NCI-H345 (cell line): ENCODE measurements at places on chromosomes 13 and 19.

DNA sequence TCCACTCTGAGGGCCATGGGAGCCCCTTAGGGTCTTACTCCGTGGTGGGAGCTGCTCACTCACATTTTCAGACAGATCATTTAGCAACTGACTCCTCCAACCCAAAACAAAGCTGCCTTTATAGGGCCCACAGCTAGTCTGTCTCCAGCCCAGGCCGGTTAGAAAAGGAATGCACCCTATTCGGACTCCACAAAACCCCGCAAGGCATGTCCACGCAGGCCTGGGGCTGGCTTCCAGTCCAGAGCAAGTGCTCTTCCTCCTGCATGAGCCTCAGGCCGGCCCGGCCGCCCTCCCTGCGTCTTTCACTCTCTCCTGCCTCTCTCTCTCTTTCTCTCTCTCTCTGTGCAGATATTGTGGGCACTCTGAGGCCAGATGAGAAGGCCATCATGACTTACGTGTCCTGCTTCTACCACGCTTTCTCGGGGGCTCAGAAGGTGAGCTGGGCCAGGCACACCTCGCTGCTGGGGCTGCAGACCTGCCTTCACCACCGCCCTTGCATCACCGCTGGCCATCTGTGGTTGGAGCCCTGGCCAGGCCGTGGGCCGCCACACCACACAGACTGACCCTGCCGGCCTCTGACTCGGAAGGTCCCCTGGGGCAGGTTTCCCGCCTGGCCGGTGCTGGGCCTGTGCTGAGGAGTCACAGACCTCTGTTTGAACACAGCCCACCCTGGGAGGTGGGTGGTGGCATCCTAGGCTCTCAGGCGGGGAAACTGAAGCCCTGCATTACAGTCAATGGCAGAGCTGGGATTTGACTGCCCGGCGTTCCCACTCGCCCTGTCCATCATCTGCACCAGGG lies 33.1 kb downstream of the CAPN12 start:
- DNase-seq, result no peak

DNA sequence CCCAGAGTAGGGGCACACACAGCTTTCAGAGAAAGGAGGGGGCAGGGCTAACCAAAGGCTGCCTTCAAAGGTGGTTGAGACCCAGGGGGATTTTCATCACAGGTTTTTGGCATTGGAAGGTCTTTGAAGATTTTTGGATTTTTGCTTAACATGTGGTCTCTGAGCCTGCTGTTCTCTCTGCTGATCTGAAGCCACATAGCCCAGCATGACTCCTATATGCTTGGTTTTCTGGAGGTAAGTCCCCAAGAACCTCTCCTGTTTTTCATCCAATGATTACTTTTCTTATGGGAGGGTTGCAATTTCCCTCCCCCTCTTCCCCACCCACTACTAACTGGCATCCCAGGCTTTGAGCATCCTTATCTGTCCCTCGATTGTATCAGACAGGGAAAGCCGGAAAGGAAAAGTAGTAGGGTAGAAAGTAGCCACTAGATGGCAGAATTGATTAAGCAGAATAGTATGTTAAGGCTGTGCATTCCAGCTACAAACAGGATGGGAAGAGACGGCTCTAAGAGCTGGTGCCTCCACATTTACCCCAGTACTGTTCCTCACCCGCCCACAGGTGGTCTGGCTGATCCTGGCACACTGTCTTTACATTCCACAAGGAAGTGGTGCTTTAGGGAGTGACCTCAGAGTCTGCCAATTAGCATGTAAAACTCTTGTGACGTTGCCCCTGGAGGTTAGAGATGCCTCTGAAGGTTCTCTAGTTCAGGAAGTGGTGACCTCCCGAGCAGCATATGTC lies 218.9 kb upstream of the EDNRB start:
- DNase-seq, result peak; percentile 80

DNA sequence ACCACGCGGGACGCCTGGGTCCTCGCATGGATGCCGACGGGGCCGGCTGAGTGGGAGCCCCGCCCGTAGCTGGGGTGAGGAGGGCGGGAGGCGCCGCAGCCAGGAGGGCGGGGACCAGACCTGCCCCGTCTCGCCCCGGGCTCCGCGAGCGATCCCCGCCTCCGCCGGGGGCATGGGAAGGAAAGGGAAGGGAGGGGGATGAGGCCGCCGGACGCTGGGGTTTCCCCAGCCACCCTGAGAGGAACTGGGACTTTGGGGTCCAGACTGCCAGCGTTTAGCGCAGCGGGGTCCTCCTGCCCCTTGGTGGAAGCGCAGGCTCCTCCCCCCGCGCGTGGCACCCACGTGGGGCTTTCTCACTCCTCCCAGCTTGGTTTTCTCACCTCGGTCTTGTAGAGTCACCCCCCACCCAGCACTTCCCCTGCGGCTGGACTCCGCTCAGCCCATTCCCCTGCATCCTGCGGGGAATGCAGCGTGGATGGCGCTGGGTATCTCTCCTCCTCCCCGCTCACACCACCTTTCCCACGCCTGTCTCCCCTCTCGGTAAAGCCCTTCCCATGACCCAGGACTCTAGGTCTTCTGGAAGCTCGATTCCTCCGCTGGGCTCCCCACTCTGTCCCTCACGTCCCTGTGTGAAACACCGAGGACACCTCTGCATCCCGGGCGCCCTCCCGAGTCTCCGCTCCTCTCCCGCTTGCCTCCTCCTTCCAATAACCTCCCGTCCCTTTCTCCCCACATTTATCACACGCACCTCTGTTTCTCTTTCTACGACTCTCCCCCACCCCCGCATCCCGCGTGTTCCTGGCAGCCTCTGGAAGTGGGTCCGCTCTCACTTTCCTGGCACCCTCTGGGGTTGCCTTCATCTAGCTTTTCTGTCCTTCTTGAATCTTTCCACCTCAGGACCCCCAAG lies 2.1 kb downstream of the TGFB1 start:
- no peak for DNase-seq

- DNase-seq, result peak; percentile 4
Observed at GRCh38 chr13:84446972-84447639, 564.8 kb upstream of the SLITRK1 start.

DNA sequence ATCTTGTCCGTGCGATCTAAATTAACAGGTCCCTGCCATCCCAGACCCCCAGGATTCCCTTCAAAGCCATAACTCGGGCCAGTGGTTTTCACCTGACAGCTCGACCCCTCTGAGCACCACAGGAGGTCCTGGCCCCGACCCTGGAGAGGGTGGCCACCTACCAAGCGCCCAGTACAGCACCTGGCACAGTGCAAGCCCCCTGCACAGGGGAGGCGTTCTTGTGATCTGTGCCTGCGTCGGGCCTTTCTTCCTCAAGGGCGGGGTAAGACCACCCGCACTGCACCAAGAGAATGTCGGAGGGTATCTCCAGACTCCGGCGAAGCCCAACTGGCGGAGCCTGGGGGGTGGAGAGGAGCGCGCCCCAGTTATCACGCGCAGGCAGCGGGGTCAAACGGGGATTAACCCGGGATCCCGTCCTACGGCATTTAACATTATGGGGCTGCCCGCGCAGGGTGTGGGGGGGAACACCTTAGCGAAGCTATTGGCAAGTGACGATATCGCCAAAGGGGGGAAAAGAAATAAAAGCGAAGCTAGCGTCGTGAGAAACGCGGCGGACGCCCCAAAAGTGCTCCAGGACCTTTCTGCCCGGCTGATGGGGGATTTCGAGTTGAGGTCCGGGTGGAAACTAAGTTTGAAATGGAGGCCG lies 1.3 kb upstream of the HNRNPL start:
- DNase-seq, result no peak

- DNase-seq, result no peak
Observed at GRCh38 chr19:50659318-50660087, 10.3 kb downstream of the C19orf81 start.

DNA sequence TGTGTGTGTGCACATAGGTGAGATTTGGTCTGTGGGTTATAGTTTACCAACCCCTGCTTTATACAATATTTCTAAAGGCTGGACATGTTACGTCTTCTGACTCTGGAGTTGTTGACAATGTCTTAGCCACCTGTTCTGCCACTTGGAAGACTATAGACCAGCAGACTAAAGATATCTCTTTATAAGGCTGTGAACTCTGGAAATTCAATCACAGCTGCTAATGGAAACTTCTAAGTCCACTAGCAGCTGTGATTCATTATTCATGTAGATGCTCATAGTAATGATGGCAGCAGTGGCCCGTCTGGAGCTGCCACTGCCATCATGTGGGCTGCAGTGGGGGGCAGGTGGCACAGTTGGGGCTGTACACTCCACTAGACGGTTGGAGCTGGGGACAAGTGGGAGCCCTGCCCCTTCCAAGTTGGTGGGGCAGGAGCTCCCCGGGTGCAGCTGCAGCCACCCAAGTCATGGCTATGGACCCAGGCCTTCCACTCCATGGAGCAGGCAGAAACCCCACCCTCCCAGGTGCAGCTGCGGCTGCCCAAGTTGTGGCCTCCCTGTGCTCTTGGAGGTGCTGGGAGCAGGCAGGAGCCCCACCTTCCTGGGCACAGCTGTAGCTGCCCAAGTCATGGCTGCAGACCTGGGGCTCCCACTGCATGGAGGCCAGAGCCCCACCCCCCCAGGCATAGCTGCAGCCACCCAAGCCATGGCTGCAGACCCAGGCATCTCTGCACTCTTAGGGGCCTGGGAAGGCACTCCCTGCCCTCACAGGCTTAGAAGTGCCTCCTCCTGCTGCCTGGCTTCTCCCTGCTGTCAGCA lies 8.8 kb downstream of the IGFL4 start:
- no peak for DNase-seq

- DNase-seq, result no peak
Observed at GRCh38 chr13:51682686-51683085, 98.4 kb downstream of the WDFY2 start.

GRCh38 chr19:45464274-45464673 lies 3.5 kb upstream of the FOSB start:
- DNase-seq, result no peak

GRCh38 chr13:22198641-22199217 lies 527.9 kb downstream of the FGF9 start:
- DNase-seq, result no peak
